ENCODE measurements at places on chromosomes 3 and 15.

- no peak for DNase-seq
Measured at GRCh38 chr3:74287557-74287956, 326.9 kb downstream of the CNTN3 start.

GRCh38 chr15:83449250-83449671 is 2.1 kb downstream of the SH3GL3 start:
- DNase-seq: no peak

DNA sequence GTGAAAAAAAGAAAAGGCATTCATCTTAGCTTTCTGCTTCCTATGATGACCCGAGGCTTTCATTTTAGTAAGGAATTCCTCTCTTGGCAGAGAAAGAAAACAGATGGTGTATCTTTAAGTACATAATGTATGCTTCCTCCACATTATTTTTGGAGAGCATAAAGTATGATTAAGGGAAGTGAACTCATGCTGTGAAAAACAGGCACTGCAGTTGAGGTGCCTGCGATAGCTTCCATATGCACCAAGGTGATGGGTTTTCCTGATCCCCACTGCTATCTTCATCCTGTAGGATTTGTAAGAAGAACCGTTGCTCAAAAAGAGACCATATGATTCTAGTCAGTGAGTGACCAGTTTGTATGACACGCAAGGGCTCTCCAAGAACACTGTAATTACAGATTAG is 411.5 kb upstream of the MCTP2 start:
- no peak for DNase-seq

DNA sequence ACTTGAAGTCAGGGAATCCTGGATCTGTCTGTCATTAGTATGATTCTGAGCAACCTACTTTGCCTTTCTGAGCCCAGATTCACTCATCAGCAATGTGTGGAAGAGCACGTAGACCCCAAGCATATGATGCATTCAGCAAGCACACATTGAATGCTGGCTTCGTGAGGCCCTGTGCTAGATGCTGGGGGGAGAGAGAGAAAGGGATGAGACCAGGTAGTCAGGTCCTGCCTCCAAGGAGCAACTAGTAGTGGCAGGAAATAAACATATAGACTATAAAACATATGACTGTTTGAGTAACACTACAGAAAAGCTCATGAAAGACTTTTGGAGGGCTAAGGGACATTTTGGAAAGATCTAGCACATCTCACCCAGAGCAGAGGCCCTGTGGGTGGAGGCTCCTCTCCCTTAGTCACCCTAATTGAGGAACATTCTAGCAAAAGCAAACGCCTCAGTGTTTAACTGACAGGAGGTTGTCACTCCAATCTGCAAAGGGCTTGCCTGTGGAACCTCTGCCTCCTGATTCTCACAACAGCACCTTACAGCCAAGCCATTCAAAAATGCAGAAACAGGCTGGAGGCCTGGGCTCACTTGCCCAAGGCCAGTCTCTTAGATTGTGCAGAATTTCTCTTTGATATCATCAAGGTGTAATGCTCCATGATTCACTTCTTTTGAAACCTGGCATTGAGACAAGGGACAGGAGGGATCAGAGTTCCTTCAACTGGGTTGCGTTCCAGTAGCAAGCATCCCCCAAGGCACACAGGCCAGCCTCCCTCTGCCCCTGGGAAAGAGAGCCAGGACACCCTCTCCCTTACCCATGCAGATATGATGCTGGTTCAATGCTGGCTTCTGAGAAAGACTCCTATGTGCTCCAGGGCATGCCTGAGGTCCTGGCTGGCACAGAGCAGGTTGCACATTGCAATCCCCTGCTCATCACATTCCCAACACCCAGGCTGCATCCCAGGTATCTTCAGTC is 26.1 kb downstream of the STARD5 start:
- DNase-seq: no peak
